Adrenal gland (tissue), 19 donors: ENCODE measurements at places on chromosomes 12 and 14.

GRCh38 chr12:123479442-123480180, 21.7 kb downstream of the SNRNP35 start:
- DNase-seq: no peak

GRCh38 chr12:127820271-127820670, 446.7 kb upstream of the TMEM132C start:
- no peak for DNase-seq

DNA sequence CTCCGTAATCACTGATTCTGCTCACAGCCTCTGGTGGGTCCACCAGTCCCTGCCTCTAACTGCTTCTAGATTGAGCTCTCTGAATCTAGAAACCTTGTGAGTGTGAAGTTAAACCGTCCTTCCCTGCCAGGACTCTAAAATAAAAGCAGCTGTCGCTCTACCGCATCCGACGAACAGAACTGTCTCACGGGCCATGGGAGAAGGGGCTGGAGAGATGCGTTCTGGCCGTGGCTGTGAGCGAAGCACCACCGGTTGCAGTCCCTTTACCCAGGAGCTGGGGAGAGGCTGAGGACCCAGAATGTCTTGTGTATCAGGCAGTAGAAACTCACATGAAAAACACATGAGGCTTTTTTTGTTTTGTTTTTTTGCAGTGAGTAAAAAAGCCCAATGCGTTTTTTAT, 159.6 kb downstream of the PIWIL1 start:
- DNase-seq: no peak

DNA sequence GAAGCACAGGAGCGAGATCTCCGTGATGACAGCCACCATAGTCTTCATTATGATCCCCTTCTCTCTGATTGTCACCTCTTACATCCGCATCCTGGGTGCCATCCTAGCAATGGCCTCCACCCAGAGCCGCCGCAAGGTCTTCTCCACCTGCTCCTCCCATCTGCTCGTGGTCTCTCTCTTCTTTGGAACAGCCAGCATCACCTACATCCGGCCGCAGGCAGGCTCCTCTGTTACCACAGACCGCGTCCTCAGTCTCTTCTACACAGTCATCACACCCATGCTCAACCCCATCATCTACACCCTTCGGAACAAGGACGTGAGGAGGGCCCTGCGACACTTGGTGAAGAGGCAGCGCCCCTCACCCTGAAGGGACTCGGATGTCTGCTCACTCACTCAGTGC, 775 bp downstream of the OR10P1 start:
- DNase-seq: no peak

- no peak for DNase-seq
These were observed 546.8 kb downstream of the BCL11B start for GRCh38 chr14:98725191-98725590.

DNA sequence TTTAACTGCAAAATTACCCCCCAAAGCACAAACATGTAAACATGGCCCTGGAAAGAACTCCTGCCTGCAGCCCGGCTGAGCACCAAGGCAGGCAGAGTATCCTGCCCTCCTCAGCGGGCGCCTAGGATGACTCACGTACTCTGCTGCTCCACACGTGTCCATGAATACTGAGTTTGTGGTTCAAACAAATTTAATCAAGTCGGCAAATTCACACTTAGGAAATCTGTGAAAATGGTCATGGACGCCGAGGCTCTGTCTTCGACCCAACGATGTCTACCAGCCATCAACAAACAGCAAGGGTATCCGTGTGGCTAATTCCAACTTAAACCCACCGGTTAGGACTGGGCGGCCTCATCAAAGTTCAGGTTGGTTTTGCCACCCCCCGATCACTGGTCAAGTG, 25.5 kb downstream of the GOLGA3 start:
- DNase-seq: no peak

DNA sequence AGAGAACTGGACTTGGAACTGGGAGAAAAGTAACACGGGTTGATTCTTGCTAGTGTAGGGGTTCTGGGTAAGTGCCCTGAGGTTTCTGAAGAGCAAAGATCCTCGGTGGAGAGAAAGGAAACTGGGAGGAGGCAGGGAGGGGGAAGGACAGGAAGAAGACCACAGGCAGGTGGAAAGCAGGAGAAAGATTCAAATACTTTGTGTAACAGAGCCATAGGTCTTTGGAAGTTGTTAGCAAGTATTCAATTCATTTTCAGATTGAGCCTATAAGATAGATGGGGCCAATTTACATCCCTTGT, 1.3 kb downstream of the PNP start:
- no peak for DNase-seq

DNA sequence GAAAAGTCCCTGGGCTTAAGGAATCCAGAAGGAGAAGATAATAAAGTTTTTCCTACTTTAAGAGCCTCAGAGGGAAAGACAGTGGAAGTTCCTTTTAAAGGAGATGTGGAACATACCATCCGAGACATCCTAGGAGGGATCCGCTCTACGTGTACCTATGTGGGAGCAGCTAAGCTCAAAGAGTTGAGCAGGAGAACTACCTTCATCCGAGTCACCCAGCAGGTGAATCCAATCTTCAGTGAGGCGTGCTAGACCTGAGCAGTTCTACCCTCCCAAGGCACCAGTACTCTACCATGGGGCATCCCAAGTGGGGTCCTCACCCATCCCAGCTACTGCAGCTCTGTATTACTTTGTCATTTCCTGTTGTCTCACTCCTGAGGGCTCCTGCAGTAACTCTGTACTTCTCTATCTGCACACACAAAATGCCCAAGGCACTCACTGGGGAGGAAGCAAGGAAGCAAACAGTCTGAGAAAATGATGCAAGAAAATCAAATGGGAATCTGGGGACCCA, 3.8 kb downstream of the TINF2 start:
- peak; percentile 12 for DNase-seq

- DNase-seq: no peak
These were observed 14.8 kb downstream of the PYGL start for GRCh38 chr14:50929506-50929905.

DNA sequence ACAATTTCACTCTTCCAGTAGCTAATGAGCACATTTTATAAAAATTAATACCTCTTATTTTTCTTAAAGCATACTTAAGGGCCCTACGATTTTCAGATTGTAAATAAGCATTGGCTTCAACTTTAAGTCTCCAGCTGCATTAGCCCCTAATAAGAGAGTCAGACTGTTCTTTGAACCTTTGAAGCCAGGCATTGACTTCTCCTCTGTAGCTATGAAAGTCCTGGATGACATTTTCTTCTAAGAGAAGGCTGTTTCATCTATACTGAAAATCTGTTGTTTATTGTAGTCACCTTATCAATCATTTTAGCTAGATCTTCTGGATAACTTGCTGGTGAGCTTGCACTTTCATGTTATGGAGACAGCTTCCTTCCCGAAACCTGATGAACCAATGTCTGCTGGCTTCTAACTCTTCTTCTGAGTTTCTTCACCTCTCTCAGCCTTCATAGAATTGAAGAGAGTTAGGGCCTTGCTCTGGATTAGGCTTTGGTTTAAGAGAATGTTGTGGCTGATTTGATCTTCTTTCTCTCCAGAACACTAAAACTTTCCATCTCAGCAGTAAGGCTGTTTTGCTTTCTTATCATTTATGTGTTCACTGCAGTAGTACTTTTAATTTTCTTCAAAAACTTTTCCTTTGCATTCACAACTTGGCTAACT, 377.1 kb upstream of the RGS6 start:
- DNase-seq: no peak

GRCh38 chr14:92108345-92109254, 2.2 kb upstream of the ATXN3 start:
- DNase-seq: no peak

- DNase-seq: peak; percentile 23
These were observed 396.8 kb downstream of the NUAK1 start for GRCh38 chr12:105741786-105742566.

- DNase-seq: peak; percentile 77
These were observed 6.2 kb upstream of the KRT84 start for GRCh38 chr12:52391618-52392002.

DNA sequence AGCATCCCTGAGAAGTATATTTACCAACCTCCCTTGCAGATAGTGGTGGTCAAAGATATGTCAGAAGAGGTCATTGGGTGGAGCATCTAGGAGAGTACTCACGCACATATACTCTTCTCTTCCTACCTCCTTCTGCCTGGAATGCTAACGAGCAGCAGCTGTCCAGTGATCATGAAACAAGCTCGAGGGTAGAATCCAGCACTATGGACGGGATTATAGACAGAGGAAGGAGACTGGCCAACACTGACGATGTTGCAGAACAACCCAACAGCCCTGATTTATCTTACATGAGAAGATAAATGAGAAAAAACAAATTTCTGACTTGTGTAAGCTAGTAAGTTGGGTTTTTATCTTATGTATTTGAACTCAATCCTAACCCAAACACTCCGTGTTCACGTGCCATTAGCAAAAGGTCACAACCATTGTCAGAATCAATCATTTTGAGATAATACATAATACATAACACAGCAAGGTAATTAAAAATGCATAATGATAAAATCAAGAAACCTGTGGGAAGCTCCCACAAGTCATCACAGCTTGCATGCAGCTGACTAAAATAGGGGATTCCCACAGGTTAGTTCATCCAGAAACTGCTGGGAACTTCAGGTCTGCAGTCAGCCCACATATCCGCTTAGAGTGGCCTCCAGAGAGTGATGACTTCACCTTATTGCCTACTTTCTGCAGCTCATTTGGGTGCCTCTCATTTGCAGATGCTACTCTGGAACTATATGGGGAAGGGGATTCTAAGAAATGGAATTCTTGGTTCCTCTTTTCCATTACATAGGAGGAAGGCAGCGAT, 36.3 kb upstream of the STK38L start:
- DNase-seq: no peak

DNA sequence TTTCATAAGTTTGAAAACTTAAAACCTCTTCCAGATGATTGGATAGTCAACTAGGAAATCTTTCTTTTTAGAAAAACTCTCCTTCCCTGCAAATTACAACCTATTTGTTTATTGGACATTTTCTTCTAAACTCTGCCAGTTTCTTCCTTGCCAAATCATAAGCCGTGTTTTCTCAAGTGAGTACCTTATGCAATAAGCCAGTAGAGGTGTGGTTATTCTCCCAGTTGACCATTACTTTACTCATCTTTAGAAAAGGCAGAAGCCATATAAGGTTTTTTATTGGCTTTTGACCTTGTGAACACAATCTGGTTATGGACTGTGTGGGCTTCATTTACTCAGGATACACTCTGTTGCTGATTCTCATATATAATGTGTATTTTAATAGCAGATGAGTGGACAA, 14.6 kb downstream of the ACTR6 start:
- no peak for DNase-seq

GRCh38 chr12:49641748-49642369, 18.5 kb downstream of the PRPF40B start:
- DNase-seq: no peak

DNA sequence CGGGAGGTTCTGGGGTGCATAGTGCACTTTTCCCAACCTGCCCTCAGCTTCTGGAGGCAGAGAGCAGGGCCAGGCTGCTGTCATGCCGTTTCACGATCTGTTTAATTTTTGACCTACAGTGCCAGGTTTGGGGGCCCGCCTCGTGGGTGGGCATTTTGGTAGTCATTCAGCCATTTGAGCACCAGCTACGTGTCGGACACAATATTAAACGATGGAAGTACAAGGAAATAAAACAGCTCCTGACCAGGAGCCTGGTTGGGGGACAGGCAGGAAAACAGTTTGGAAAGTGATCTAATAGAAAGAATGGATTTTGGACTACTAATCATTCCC, 708 bp downstream of the FNTB start:
- DNase-seq: no peak

DNA sequence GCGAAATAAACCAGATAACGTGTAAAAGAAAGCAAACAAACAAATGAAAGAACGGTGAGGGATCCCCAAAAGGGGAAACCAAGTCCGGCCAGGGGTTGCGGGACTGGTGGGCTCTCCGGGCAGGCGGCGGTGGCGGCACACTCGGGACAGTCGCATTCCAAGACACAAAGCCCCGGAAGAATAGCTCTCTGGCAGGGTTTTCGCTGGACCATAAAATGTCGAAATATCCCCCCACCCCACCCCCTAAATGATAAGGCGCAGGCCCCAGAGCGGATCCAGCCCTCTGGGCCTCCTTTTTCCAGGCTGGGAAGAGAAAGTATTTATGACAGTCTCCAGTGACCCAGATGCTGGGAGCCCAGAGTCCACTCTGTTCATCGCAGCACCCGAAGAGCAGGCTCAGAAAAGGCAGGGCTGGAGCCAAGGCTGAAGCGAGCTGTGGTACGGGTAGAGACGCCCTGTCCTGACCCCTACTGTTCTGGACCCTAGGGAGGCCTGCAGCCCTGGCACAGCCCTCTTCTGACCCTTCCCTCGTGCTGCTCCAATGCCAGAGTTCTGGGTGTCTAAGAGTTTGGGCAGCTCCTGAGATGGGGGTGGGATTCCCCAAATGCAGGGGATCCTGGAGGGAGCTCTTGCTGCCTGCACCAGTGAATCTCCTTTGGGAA, 2.1 kb upstream of the HOXC8 start:
- DNase-seq: no peak
